Kidney epithelial cell (primary cell): ENCODE measurements at places on chromosomes 2 and 18. TPM values are rescaled to one million over a fixed set of nuclear protein-coding genes. Genes with fewer than 3 reads are reported as not detected.

The FLACC1 gene
- total RNA-seq = 0.14 and 0.54 TPM in 2 replicates

The C2orf78 gene
- total RNA-seq = not detected in 2 replicates

The VIT gene
- not detected in 2 replicates for total RNA-seq

The PTPRN gene
- 2.5 and 3.8 TPM in 2 replicates for total RNA-seq

The ERCC3 gene
- total RNA-seq = 31.5 and 34.9 TPM in 2 replicates

The HAT1 gene
- 26.0 and 27.1 TPM in 2 replicates for total RNA-seq

The TGFA gene
- total RNA-seq = 72.1 and 74.4 TPM in 2 replicates

DNA sequence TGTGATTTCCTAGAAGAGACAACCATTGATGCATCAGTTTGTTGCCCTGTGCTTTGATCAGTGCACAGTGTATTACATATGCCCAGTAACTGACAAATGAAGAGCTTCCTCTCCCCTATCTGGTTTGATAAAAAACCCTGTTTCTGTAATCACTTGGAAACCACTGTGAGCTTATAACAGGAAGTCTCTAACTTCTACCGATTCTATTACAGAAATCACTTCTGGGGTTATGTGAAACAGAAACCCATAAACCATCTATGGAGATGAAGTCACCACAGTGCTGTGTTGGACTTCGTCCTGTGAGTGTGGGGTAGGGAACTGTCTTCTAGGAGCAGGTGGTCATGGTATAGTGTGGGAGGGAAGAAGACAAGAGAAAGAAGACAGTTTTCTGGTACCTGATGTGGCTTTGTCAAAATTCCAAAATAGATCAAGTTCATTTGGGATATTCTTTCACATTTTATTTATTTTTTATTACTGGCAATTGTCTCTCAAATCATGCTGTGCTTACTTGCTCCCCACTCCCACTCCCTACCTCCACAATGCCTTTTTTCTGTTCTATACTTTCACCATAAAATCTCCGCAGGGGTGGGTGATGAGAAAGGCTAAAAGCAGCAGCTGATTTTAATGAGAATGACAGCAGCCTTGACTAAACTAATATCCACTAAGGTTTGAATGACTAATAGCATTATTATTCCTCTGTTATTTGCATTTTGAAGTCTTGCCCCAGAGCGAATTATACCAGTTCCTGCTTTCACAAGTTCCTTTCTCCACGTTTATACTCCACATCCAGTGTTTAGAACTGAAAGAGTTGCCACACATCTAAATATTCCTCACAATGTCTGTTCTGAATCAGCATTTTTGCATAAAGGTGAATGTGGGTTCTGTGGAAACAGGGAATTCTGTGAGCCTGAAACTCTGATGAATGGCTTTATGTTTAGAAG, 41.7 kb upstream of the RND3 start:
- DNase-seq = peak; percentile 73

- no peak for DNase-seq
Measured at GRCh38 chr2:237059155-237059875, 26.4 kb upstream of the COPS8 start.

GRCh38 chr2:227479865-227480475, 8.0 kb downstream of the AGFG1 start:
- no peak for DNase-seq

- DNase-seq = no peak
Measured at GRCh38 chr2:6493669-6494068, 372.0 kb downstream of the CMPK2 start.

GRCh38 chr2:168118733-168119514, 128.5 kb downstream of the STK39 start:
- peak; percentile 28 for DNase-seq

DNA sequence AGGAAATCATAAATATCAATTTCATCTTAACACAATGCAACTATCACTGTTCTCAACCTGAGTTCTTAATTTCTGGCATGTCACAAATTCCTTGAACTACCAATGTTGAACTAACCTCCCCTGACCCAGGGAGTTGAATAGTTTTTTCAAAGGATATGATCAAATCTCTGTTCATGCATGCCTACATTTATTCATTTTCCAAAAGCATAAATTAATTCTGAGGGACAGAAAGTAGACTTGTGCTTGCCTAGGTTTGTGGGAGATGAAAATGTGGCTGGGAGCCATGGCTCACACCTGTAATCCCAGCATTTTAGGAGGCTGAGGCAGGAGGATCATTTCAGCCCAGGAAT, 175.7 kb downstream of the TGIF1 start:
- no peak for DNase-seq

DNA sequence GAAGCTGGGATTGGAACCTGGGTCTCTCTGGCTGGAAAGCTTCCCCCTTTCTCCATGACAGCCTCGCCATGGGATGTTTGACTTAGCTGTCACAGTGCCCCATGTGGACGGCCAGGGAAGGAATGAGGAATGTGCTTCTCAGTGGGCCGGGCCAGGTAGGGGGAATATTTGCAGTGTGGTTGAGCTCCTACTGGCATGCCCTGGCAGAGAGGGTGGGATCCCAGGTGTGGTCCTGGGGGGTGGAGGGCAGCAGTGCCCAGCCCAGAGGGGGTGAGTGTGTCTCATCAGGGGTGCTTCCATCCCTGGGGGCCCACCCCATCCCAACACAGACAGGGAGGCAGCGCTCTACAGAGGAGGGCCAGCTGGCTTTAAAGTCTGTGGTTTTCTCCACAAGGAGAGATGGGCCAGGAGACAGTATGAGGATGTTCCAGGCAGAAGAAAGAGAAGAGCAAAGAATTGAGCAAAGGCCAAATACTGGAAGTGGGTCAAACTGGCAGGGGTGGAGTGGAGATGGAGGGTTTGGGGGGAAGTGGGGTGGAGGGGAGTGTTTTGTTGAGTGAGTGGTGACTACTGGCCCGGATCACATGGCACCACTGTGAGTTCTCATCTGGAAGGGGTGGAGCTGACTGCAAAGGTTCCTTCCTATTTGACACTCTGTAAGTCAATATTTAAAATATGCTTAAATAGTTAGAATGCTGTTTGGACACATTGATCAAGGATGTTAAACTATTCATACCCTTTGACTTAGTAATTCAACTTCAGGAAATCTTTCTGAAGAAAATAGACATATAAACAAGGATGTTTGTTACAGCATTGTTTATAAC, 94.0 kb downstream of the MYCN start:
- no peak for DNase-seq

DNA sequence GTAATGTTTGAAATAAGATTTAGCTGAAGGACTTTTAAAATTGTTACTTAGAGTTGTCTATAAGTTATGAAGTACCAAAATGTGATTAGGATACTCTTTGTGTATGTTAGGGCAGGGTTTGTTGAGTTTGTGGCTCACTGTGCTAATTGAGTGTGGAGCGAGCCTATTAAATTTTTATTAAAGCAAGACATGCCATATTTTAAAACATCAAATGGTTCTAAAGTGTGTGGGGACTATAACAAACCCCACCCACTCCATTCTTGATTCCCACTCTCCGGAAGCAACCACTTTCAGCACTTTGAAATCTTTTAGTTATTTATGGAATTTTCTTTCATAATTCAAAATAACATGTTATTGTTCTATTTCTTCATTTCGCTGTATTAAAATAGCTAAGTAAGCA, 1.8 kb downstream of the HNMT start:
- no peak for DNase-seq

DNA sequence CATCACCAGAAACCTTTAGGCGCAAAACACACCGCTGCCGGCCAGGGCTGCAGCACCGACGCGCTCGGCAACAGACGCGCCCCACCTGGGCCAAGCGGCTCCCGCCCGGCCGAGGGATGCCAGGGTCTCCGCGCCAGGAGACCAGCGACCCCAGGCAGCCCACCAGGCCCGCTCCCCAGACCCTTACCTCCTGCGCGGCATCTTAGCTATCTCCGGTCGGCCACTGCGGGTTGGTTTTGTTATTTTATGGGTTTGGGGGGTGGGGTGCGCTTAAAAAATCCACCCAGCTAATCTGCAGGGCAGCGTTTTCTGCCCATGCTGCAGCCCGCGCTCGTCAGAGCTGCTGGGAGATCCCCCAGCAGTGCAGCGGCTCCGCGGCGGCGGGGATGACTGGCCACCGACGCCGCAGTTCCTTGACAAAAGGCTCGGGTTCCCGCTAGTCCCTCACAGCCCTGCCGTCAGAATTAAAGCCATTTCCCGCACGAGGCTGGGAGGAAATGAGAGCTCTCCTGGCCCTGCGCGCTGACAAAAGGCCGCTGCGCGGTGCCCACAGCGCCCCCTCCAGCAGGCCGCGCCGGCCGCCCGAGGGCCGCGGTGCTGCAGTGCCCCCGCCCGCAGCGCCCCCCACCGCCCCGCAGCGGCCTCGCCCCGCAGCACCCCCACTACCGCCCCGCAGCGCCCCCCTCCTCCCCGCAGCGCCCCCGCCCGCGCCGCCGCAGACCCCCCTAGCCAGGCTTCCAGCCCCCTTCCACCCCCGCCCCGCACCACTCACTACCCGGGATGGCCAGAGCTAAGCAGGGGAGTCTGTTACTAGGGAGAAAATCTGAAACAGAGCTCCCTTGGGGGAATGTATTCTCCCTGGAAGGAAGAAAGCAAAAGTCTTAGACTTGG, at the start of gene ADD2:
Gene ADD2 (minus strand): TSS at position 502 of the 891 bp plus-strand sequence. CDS start 61,792 bp downstream, outside the sequence.
- no peak for DNase-seq

- DNase-seq = peak; percentile 1
Measured at GRCh38 chr2:180077295-180077906, 70.3 kb upstream of the CWC22 start.

GRCh38 chr2:48617618-48618017, at the start of gene GTF2A1L:
GTF2A1L (plus strand) TSS chr2:48617856; CDS start chr2:48617875, 19 bp downstream.
- no peak for DNase-seq

- peak; percentile 85 for DNase-seq
Measured at GRCh38 chr2:111946294-111947114, 48.1 kb downstream of the MERTK start.

GRCh38 chr2:120948662-120949011, 213.0 kb downstream of the GLI2 start:
- no peak for DNase-seq
